CD8-positive, alpha-beta T cell (primary cell): ENCODE measurements at places on chromosomes 6 and 20.
A peak's percentile ranks its signal among the peaks of the same experiment; 100 is the strongest.

DNA sequence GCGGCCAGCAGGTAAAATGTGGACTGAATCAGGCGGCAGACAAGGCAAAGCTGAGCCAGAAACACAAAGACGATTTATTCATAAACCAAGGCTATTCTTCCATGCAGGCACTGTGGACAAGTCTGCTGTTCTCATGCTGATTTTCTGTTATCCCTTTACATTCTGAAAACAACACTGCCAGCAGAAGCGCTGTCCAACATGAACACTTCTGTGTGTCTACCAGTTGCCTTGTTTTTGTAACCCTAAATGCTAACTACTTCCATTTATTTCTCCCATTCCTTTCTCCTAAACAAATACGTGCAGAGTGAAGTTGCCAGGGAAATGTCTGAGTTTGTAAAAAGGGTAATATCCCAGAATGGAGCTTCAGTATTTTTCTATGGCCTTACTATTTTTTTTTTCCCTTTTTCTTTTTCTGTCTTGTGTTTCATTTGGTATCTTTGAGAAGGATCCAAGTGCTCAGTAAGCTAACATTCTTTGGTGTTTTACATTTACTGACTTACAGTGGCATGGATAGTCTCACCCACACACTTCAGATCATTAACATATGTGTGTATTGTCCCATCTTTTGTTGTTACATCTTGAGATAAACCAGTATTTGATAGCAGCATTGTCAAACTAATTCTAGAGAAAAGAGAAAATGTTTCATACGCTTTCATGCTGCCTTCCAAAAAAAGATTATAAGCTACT, 1308.9 kb upstream of the MAP3K7 start:
- DNase-seq = no peak

- DNase-seq = no peak
These were observed 11.4 kb downstream of the RMND1 start for GRCh38 chr6:151440498-151440897.

- no peak for DNase-seq
These were observed 20.4 kb upstream of the HBS1L start for GRCh38 chr6:135075018-135075417.

DNA sequence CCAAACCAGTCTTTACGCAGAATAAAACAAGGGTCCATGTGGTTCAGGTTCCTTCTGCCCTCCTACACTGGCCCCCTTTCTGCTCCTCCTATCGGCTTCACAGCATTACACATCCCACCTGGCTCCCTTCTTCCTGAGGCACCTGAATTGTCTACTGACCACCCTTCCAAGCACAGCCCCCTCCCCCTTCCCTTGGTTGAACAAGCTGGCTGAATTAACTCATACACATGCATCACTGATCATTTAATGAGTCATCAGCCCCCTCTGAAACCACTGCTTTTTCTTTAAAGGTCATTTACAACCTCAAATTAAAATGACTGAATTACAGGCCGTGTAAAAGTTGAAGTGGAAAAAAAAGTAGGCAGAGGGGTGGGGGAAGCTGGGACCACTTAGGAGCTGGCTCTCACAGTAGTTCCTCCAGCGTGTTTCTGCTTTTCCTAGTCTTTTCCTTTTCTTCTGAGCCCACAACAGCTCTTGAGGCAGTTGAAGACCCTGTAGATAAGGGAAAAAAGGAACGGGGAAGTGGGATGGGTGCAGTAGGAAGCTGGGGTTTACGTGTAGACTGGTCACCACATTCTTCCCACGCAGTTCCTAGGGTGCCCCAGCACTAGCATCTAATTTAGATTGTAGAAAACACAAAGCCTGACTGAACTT, 67.6 kb downstream of the FYN start:
- no peak for DNase-seq

DNA sequence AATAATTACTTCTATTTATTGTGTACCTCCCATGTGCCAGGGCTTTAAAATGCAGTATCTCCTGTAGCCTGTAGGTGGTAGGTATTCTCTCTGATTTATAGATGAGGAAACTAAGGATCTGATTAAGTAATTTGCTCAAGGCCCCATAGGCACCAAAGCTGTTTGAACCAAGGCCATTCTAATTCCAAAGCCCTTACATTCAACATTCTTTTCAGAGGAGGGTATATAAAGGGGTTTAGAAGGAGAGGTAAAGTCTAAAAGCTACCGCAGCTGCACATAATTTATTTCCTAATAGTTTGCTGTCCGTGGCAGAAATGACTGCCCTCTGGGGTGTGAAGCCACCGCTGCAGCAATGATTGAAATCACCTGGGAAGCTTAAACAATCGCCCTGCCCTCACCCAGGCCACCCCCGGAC, 95.0 kb upstream of the FAM8A1 start:
- DNase-seq = no peak

- peak; percentile 49 for DNase-seq
These were observed 106.3 kb upstream of the RIPOR2 start for GRCh38 chr6:25042036-25042521.

GRCh38 chr20:44219170-44219730, 8.7 kb upstream of the OSER1 start:
- DNase-seq = peak; percentile 23

GRCh38 chr20:2332711-2333110, 36.9 kb downstream of the TGM3 start:
- DNase-seq = no peak

DNA sequence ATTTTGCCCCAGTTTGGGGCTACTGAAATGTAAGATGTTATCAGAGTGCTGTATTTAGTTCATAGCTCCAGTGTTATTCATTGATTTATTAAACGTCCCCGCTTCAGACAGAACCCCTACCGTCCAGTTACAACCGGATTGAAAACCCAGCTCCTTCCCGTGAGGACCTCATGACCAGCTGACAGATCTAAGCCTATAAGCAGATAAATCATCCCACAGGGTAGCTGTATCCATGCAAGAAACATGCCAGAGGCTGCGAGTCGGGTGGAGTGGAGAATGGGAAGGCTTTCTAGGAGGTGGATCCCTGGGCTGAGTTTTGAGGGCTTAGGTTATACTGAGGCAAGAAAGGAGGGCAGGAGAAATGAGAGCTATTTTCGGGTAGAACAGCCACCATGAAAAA, 260.0 kb downstream of the ARID1B start:
- DNase-seq = no peak

GRCh38 chr6:17086469-17086868, 15.4 kb upstream of the STMND1 start:
- no peak for DNase-seq

DNA sequence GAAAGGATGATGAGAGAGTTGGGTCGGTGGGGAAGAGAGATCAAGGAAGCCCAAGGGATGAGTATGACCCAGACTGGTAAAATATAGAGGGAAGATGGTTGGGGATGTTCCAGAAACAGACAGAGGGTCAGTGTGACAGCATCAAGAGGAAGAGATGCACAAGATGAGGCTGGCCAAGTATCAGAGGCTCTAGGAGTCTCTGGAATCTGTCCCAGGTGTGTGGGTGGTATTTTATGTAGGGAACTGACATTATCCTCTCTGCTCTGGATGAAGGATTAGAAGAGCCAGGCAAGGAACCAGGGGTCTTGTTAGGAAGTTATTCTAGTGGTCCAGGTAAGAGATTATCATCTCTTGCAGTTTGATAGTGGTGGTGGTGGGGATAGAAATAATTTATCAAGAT, 3.6 kb downstream of the PAK5 start:
- DNase-seq = no peak

DNA sequence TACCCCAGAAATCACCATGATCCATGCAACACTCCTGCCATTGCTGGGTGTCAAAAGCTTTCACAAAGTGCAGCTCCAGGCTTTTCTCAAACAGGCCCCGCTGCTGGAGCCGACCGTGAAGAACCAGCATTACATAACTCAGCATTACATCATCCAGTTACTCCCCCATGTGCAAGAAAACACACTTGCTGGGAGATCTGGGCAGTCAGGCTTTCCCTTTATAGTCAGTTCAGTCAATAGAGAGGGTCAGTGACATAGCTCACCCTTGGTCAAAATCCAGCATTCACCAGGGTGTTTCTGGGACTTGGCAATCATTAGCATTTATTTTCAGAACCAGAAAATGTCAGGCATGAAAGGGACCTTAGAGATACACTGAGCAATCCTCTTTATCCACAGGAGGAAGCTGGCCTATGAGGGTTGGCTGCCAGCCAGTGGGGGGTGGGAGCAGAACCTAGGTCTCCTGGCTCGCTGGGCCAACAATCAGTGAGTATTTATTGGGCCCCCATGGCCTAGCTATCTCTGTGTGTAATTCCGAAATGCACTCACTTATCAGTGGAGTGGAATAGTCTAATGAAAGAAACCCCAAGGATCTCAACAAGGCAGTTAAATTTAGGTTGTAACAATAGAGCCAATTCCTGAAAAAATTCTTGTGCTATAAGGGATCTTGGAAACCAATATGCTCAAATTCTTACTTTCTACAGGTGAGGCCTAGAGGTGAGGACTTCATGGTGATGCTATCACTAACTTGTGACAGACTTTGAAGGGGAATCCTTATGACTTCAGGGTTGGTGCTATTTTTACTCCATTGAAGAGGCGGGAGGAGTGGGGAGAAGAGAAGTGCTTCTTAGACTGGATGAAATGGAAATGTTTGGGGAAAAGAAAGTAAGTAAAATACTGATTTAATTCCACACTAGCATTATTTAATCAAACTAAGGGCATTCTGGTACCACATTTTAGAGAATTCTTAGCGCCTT, 54.6 kb downstream of the LYRM4 start:
- DNase-seq = no peak

- no peak for DNase-seq
These were observed 212.6 kb upstream of the FOXQ1 start for GRCh38 chr6:1099264-1099663.

DNA sequence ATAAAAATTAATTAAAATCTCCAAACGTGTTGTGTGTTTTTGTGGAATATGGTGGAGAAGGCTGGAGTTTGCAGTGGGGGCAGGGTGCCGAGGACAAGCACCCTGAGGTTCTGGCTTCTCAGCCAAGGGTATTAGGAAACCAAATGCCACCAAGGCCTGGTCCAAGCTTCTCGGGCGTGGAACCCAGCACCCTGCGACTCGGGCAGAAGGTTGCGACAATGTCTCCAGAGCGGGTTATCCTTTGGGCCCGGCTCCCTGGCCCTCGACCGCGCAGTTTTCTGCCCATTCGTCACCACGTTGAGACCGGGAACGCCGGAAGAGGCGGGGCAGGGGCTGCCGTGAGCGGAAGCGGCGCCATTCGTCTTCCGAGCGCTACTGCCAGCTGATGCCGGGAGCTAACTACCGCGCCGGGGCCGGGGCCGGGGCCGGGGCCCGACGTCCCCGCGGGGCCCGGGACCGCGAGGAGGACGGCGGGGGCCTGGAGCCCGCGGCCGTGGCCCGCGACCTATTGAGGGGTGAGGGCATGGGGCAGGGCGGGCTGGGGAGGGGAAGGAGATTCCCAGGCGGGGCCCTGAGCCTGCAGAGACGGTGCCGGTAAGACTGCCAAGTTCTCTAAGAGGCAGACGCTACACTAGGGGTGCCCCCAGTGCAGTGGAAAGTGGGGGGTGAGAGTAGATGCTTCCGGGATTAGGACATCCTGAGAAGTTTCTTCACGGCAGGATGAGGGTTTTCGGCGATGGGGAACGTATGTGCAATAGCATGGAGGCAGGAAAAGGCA, at the start of gene RRP36:
TSS of gene RRP36 (plus strand) at position 354 of the 778 bp plus-strand sequence. CDS start at position 386, 32 bp downstream.
- DNase-seq = peak; percentile 73

DNA sequence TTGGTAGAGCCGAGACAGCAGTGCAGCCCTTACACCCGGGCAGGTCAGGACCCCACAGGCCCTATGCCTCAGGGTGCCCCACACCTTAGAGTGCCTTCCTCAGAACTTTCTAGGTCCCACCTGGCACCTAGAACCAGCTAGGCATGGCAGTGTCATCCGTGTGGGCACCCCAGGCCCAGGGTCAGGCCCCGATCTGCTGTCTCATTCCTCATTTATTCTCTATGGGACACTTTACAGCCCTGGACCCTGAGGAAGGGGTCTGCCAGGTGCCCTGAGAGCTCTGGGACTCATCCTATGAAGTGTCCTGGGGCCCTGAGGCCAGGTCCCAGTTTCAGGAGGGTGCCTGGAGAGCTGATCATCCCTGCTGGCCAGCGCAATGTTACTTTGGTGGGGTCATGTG, 8.1 kb upstream of the BPI start:
- no peak for DNase-seq

- no peak for DNase-seq
These were observed 149.3 kb downstream of the GJA1 start for GRCh38 chr6:121584586-121585369.

GRCh38 chr20:1225263-1225782, 521 bp upstream of the RAD21L1 start:
- no peak for DNase-seq

DNA sequence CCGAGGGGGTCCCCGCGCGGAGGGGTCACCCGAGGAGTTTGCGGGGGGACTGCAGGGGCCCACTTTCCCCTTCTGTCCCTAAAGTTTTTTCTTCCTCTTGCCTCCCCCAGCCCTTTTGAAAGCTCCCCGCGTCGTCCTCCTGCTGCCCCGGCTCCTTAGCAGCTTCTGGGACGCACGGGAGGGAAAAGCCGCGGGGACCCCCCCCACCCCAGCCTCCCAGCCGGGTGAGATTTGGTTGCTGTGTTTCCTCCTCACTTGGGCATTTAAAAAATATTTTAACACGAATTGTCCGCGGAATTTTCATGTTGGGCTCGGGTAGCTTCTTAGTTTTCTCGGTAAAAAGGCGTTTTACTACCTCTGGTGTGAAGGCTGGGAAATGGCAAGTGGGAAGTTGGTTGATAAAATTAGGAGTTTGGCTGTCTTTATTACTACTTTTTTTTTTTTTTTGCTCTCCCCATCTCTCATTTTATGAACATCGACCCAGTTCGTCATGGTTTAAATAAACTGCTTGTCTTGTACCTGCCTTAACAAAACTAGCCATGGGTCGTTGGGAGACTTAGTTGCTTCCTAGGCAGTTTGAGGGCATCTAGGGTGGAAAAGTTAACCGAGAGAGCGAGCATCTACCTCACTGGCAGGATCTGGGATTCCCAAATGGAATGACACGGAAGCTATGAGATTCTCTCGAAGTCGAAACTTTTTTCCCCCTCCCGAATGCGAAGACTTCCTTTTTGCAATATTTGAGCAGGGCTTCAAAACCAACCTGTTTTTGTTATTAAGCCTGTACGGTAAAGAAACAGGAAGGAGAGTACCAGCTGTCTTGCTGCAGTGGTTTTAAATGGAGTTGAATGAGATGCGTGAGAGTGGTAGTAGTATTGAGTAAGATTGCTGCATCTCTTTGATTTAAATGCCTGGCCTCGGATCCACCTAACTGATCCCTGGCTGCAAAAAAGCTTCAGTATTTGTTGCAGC, 868 bp downstream of the NCOA3 start:
- peak; percentile 58 for DNase-seq

- no peak for DNase-seq
These were observed 36.7 kb downstream of the NINL start for GRCh38 chr20:25548613-25549086.

DNA sequence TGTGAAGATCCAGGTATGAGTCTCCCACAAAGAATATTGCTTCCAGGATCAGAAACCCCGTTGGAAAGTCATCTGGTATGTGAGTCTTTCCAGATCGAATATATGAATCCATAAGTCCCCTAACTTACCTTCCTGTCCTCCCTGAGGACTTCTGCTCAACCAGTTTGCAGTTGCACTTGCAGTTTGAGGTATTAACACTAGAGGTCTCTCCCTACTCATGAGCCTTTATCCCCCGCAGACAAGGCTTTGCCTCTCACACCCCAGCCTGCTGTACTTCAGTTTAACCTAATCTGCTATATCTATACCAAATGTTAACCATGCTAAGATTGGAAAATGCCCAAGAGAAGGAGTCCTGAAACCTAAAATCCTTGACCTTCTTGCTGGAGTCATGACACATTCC, 135.3 kb upstream of the DEFB112 start:
- no peak for DNase-seq

- DNase-seq = no peak
These were observed 186.9 kb downstream of the ZFP64 start for GRCh38 chr20:52004715-52005114.

- DNase-seq = peak; percentile 35
These were observed 24.9 kb upstream of the FUCA2 start for GRCh38 chr6:143536461-143536865.

- DNase-seq = no peak
These were observed 41.4 kb downstream of the MCM8 start for GRCh38 chr20:5991623-5992441.
